Stimulated activated CD8-positive, alpha-beta memory T cell treated with anti-CD3 and anti-CD28 coated beads, Interleukin-15, amount 100 ng/mL, for 1 hour (primary cell): ENCODE measurements at places on chromosomes 11 and 22.

DNA sequence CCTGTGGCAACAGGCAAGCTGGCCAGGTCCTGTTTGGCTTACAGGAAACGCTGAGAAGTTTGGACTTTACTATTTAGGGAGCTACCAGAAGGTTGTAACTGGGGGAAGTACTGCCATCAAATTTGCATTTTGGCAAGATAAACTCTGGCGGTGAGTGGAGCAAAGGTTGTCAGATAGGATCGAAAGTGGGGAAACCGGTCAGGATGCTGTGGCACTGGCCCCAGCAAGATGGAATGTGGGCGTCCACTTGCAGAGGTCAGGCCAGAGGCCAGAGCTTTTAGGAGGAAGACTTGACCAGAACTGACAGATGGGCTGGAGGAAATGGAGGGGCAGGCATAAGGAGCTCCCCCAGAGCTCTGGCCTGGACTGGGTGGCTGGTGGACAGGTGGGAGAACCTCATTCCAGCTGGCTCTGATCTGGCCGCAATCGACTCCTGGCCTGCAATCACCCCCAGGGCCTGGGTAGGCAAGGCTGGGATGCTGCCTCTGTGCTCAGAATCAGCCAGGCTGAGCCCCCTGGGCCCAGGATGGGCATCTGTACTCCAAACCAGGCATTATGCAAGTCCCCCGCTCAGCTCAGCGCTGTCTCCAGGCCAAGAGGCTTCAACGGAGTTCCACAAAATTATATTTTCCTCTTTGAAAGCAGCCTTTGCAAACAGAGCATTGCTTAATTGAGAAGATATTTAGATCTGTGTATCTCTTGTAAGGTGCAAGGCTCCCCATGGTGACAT lies 178.3 kb upstream of the NECTIN1 start:
- no peak for DNase-seq

GRCh38 chr22:49284056-49284784 lies 543.5 kb downstream of the BRD1 start:
- no peak for DNase-seq

DNA sequence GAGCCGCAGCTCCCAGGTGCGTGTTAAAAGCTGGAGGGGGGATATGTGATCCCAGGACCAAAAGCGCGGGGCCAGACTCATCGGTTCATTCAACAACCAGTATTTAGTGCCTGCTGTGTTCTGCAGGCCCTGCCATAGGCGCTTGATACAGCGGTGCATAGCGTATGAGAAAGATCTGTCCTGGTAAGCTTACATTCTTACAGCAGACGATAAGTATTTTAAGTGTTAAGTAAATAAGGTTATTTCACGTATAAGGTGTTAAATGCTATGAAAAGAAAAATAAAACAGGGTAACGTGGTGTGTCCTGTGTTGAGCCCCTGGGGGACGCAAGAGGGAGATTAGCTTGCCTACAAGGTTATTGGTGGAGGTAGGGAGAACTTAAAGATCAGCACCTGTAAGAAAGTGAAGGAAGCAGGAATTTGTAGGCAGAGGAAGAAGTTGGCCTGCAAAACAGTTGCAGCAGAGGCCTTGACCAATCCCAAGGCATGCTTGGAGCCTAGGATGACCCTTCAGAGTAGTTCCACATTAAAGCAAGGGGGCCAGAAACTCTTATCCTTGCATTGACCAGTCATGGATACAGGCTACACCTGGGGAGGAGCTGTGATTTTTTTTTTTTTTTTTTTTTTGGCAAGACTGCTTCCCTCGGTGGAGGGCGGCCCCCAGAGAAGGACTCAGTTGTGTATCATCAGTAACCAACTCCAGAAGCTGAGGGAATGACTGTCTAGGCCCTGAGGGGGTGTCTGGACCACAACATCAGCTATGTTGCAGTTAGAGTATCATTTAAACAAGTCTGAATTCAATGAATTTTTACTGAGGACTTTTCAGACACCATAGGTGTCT lies 487 bp upstream of the LIPT2 start:
- no peak for DNase-seq

DNA sequence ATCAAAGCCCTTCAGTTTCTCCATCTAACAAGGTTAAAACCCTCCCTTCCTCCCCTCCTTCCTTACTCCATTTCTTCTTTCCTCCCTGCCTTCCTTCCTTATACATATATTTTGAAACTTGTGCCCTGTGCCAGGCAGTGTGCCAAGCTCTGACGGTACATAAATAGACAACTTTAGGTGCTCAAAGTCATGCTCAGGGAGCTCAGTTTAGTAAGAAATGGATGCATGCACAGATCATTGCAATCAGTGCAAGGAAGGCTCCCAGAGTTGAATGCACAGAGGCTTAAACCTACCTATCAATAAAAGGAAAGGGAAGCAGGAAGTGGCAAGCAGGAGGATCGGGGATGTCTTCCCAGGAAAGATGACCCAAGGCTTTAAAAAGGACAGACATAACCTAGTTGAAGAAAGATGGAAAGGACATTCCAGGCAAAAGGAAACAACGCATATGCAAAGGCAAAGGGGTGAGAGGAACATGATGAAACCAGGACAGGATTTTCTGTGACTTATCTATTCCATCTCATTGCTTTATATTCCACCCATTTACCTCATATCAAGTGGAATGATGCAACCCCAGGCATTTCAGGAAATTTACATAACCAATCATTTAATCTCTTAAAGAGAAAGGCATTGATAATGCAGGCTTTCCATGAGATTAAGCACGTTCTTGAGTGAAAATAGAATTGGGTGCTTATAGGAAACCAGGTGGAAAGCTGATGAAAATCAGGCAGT lies 13.2 kb downstream of the FZD4 start:
- DNase-seq, result no peak

GRCh38 chr11:30758946-30759504 lies 172.9 kb upstream of the MPPED2 start:
- no peak for DNase-seq

DNA sequence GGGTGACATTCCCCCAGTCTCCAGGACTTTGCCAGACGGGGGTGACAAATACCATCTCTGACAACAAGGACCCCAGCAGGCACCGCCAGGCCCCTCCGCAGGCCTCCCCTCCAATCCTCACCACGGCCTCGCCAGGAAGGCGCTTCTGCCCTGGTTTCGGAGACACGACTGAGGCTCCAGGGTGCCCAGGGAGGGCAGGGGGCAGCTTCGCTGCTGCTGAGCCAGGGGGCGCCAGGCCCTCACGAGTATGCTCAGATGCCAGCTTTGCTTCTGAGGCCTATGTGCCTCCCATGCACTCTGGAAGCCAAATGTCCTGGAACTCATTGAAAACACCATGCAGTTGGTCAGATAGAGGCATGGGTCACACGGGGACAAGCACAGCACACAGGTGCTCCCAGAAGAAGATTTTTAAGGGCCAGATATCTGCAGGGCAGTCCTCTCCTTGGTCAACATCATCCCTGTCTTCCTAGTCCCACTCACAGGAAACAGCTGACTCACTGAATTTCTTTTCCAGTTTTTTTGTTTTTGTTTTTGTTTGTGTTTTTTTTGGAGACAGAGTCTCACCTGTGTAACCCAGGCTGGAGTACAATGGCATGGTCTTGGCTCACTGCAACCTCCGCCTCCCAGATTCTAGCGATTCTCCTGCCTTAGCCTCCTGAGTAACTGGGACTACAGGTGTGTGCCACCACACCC lies 19.9 kb downstream of the BID start:
- DNase-seq, result no peak

DNA sequence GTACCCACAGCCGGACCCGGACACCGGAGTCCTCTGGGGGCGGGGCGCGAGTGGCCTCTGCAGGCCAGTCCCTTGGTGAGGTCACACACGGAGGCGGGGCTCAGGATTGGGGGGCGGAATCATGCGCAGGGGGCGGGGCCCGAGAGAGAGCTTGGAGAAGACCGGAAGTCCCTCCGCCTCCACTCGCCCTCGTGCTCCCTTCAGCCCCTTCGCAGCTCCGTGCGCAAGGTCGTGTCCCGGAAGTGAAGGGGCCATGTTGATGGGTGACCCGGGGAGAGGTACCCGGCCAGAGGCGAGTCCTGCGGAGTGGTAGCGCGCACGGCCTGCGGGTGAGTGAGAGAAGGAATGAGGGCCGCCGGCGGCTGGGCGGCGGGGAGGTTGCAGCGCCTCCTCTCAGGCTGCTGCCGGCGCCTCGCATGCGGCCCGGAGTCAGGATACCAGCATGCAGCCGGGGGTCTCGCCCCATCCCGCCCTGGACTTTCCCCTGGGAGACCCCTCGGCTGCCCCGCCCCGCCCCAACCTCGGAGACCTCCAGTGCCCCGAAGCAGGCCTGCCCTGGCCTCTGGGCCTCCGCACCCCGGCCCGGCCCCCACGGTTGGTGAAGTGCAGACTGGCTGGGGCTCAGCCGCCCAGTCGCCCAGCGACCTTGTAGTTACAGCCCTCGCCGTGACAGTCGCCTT lies at the start of gene MIEF1:
Gene MIEF1, plus strand, starts transcription at position 182 of the 680 bp plus-strand sequence. CDS start 9,005 bp downstream, outside the sequence.
- peak; percentile 80 for DNase-seq
